ENCODE measurements at places on chromosomes 13 and 19.

- DNase-seq: no peak
These were observed 121.8 kb downstream of the AKAP11 start for GRCh38 chr13:42393573-42394360.

DNA sequence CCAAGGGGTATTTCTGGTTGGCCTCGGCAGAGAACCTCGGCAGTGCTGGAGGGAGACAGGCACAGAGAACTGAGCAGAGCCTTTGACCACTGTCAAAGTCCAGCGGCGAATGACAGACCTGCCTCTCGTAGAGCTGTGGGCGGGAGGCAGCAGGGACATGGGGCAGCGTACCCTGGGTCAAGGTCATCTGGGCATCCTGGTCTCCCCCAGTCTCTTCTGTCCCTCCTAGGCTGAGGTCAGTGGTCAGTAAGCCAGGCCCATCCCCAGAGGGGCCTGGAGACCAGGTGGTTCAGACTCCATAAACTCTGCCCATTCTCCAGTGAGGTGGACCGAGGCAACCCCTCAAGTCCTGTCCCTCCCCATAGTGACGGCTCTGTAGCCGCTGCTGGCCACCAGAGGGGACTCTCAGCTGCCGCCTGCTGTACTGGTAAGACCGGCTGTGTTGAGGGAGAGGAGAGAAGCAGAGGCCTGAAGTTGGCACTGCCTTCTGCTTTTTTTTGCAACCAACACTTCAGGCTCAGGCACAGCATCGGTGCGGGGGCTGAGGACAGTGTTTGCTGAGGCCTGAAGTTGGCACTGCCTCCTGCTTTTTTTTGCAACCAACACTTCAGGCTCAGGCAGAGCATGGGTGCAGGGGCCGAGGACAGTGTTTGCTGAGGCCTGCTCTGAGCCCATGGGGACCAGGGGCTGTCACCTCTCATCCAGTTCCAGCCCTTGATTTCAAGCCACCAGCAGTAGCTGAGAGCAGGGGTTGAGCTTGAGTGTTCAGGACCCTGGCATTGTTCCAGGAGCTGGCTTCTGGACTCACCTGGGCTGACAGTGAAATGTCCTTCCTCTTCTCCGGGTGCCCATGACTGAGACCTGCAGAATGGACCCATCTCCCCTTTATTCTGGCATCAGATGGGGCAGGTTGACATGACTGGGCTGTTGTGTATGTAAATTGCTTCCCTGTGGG is at the start of gene PGLYRP2:
Gene PGLYRP2, minus strand, starts transcription at position 111 of the 955 bp plus-strand sequence. CDS start 130 bp downstream, outside the sequence.
- no peak for DNase-seq

DNA sequence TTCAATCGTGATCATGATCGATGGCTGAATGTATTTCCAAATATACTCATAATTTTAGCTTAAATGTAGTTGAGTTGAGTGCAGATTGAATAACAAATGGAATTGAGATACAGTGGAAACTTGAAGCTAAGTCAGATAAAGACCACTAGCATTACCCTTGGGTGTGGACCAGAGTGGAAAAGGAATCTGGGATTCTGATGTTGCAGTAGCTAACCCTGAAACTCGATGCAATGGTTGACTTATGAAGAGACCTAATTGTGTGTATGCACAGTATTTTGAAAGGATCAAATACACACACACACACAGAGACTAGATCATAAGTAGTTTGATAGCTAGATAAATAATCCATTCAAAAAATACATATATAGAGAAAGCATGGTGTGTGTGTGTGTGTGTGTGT is 135.8 kb downstream of the RXFP2 start:
- DNase-seq: no peak

- no peak for DNase-seq
These were observed 15.0 kb downstream of the TSHZ3 start for GRCh38 chr19:31334101-31334848.

- DNase-seq: no peak
These were observed 16.8 kb downstream of the TEX29 start for GRCh38 chr13:111337206-111337605.

- DNase-seq: no peak
These were observed 19.8 kb upstream of the POU2F2 start for GRCh38 chr19:42151782-42152684.

- DNase-seq: no peak
These were observed 28.2 kb downstream of the TNFRSF19 start for GRCh38 chr13:23598369-23598768.

DNA sequence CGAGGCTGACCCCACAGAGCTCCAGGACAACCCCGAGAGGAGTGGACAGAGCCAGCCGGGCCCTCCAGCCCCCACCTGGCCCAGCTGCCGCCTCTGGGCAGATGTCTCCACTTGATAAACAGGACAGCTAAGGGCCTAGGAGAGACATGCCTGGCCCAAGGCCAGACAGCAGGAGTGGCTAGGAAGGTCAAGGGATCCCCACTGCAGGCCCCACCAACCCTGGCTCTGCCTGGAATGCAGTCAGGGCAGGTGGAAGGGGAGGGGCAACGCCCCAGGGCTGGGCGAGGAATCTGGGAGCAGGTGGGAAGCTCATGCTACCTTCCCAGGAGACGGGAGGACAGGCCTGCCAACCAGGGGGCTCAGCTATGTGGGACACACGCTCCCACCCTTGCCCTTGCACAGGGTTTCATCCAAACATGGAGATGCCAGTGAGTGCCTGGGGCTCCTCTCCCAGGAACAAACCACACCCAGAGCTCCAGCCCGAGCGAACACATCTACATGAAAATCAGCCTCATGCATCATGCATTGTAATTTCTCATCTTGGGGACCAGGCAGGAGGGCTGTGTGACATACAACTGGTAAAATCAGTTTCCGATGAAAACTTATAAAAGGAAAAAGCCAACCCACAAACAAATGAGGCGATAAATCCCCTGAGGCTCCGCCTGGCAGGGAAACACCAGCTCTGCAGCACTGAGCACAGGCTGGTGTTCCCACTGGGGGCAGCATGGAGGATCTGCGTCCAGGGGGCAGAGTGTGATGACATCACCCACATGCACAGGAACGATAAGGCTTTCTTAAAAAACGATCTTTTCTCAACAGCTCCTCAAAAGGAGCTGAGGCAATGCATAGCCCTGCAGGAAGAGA is 25.0 kb downstream of the SH3GL1 start:
- no peak for DNase-seq

- no peak for DNase-seq
These were observed 13.9 kb downstream of the ZNF675 start for GRCh38 chr19:23673132-23673531.

DNA sequence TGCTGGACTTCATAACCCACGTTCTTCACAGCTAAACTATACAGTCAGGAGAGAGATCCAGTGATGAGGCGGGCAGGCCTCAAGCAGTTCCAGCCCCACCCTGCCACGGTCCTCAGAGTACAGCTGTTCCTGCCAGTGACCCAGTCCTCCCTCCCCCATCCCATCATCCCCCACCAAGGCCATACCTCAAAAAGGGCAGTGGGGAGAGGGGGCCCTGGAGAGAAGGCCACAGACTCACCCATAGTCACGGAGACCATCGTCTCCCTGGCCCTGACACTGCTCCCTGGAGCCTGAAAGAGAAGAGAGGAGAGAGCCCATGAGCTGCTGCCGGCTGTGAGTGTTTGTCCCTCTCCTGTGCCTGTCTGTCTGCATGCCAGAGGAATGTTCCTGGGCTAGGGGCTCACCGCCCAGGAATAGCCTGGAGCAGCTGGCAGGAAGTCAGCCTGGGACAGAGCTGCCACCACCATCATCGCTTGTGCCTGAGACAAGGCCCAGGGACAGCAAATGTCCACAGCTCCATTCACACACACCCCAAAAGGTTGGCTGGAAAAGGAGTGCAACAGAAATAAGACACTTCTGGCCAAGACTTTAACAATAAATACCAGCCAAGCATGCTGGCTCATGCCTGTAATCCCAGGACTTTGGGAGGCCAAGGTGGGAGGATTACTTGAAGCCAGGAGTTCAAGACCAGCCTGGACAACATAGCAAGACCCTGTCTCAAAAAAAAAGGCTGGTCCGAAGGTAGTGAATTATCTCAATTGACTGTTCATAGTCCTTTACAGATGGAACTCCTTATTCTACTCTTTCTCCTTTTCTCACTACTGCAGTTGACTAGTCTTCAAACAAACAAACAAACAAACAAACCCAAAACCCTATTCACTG is 6.4 kb downstream of the C19orf47 start:
- no peak for DNase-seq

- no peak for DNase-seq
These were observed 15.0 kb downstream of the MBD3L2B start for GRCh38 chr19:7006135-7006704.

DNA sequence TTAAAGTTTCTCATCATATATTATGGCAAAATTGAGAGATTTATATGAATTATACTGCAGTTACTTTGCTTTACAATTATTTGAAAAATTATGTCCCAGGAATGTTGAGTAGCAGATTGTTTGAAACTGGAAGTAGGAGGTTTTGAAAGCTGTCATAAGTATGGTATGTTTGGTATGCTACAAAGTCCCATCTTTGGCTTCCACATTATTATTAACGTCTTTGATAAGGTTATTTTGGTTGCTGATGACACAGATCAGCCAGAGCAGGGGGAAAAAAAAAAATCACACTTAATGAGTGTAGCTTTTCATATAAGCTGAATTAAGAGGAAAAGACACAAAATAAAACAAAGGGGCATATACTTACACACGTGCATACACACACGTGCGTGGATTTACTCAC is 130.1 kb downstream of the SLITRK1 start:
- DNase-seq: no peak

- no peak for DNase-seq
These were observed 7.2 kb downstream of the UHRF1 start for GRCh38 chr19:4916292-4917082.

DNA sequence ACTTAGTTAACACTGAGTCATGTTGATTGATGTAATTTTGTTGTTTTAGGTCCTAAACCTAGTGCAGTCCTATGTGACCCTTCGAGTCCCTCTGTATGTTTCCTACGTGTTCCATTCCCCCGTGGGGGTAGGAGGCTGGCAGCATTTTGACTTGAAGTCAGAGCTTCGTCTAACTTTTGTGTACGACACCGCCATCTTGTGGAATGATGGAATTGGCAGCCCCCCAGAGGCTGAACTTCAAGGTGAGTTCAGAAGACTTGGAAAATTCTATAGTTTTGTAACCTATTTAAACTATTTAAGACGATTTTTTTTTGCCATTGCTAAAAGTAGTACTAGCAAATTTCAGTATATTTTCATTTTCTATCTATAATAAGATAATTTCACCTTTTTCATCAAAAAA is 117.9 kb downstream of the STOML3 start:
- DNase-seq: no peak

DNA sequence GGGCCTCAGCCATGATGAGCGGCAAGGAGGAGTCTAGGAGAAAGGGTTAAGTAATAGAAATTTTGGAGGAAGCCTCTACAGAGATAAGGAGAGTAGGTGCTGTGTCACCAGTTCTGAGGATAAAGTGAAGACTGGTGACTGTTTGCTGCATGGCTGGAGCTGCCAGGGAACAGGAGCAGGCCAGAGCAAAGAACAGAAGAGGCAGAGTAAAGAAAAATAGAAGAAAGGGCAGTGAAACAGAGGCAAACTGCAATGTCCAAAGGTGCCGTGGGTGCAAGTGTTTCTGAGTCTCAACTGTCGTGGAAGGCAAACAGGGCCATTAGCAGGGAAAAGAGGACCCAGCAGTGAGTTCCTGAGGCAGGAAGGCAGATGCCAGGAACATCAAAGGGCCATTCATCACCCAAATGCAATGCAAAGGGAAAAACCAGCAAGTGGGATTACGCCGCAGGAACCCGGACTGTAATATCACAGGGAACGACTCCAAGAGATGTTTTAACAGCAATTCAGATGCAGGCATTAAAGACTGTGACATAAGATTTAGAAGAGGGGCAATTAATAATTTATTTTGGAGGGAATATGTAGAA is 318.3 kb downstream of the FOXO1 start:
- no peak for DNase-seq

GRCh38 chr19:38429055-38429810 is 3.2 kb upstream of the RASGRP4 start:
- no peak for DNase-seq

GRCh38 chr13:107351305-107351704 is 783.4 kb upstream of the ARGLU1 start:
- no peak for DNase-seq

DNA sequence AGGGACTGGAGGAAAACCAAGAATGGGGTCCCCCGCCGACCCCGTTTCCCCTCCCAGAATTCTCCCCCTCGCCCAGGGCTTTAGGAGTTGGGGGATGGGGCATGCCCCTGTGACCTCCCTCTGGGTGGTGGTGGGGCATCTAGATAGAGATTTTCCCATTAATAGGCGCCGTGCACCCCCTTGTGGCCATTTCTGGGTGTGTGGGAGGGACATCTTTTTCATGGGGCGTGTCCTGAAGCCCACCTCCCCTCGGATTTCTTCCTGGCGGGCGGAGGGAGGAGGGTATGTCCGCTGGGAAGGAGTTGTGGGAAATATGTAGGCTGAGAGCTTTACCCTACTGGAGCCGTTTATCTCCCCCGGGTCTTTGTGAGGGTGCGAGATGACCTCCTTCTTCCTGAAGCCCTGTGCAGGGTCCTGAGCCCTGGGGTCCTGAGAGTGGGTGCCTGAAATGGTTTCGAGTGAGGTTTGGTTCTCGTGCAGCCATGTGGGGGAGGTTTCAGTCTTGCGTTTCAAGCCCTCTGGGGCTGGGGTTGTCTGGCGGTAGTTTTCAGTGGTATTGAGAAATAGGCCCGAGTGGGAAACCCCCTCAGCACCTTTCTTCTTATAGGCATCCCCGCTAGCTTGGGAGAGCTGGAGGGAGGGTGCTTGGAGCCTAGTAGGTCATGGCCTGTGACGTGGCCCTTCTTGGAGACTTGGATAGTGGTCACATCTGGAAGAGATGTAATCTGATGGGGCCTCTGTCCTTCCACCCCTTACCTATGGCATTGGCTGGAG is 1.0 kb downstream of the PRMT1 start:
- DNase-seq: no peak

DNA sequence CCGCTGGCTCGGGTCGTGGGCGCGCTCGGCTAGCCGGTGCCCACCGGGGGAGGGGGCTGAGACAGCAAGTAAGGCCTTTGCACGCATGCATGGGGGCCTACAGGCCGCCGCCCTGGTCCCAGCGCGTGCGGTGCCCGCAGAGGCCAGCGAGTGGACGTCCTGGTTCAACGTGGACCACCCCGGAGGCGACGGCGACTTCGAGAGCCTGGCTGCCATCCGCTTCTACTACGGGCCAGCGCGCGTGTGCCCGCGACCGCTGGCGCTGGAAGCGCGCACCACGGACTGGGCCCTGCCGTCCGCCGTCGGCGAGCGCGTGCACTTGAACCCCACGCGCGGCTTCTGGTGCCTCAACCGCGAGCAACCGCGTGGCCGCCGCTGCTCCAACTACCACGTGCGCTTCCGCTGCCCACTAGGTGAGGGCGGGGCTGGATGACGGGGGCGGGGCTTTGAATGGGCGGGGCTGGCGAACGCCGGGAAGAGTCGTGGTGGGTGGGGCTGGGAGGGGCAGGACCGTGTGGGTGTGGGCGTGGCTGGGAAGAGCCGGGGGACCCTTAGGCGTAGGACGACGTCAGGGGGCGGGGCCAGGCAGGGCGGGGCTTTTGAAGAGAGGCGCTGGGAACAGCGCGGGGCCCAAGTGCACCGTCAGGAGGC is 2.1 kb downstream of the CILP2 start:
- no peak for DNase-seq
